ENCODE measurements at places on chromosomes 13 and 19.

- DNase-seq: no peak
These were observed 225.2 kb upstream of the TMTC4 start for GRCh38 chr13:100899720-100900316.

DNA sequence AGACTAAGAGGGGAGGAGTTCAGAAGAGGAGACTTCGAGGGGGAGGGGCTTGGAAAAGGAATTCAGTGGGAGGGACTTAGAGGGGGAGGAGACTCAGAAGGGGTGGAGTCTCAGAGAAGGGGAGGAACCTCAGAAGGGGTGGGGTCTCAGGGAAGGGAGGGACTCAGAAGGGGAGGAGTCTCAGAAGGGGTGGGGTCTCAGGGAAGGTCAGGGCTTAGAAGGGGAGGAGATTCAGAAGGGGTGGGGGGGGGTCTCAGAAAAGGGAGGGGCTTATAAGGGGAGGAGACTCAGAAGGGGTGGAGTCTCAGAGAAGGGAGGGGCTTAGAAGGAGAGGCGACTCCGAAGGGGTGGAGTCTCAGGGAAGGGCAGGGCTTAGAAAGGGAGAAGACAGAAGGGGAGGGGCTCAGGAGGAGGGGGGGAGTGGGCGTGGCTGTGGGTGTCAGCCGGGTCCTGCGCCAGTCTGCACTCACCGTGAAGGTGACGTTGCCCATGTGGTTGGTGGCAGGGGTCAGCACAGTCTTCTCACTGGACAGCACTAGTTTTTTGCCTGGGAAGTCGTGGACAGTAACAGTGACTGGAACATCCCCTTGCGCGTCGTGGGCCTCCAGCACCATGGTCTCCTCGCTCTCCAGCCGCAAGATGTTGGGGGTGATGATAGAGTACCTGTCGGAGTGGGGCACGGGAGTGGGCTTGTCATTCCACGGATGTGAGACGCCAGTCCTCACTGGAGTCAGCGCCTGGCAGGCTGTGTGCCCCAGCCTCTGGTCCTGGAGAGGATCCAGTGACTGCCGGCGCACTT is 1.5 kb downstream of the C3 start:
- peak; percentile 87 for DNase-seq

DNA sequence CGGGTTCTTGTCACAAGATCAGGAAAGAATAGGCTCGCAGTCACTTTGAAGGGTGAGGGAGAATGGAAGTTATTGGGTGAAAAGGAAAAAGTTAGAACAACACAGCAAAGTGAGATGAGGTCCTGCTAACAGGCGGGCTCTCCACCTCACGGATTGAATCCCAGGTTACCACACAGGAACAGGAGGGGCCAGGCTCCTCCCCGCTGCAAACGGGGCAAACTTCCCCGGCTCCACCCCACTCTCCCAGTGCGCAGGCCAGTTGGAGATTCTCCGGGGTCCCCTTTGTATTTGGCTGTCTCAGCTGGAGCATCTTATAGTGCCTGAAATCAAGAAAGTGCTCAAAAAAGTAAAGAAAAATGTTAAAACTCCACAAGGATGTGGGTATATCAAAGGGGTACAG is 78.3 kb upstream of the IPO5 start:
- no peak for DNase-seq

- DNase-seq: no peak
These were observed 469.8 kb downstream of the DCT start for GRCh38 chr13:94009701-94010100.

GRCh38 chr13:49754146-49754545 is 38.3 kb downstream of the KPNA3 start:
- DNase-seq: no peak

GRCh38 chr13:113875837-113876281 is 12.0 kb upstream of the GAS6 start:
- no peak for DNase-seq

DNA sequence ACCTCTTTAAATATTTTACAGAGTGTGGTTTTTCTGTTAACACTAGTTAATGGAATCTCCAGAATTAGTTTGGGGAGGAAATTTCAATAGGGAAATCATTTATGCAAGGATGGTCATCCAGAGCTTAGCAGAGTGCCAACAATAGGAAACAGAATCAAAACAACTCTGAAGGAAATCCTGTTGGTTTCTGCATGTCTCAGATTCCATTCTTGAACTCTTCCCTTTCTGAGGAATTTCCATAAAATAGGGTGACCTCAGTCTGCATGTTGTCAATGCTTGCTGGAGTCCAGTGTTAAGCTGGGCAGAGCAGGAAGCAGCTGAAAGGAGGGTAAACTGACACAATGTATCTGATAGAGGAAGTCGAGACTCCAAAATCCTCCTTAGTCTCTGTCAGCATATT is 16.9 kb downstream of the CBY2 start:
- DNase-seq: no peak

GRCh38 chr19:48660852-48661710 is 11.7 kb downstream of the NTN5 start:
- peak; percentile 75 for DNase-seq

DNA sequence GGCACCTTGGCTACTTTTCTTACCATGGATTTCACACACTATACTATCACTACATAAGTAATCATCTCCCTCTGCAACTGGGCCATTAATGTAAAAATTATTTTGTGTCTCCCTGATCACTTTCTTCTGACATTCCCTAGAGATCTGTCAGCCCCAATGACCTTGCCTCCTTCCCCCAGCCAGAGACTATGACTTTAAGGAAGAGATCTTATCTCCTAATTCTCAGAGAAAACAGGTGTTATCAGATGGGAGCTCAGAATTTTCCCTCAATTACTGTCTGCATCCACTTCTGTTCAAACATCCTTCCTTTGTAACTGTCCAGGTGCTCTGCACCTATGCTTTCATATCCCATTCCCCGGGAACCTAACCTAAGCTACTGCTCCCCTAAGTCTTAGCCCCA is 397.5 kb downstream of the DIAPH3 start:
- DNase-seq: no peak

- DNase-seq: no peak
These were observed 13.4 kb upstream of the GTF2F1 start for GRCh38 chr19:6406401-6406800.

- no peak for DNase-seq
These were observed 33.4 kb downstream of the IPO5 start for GRCh38 chr13:97986835-97987234.

DNA sequence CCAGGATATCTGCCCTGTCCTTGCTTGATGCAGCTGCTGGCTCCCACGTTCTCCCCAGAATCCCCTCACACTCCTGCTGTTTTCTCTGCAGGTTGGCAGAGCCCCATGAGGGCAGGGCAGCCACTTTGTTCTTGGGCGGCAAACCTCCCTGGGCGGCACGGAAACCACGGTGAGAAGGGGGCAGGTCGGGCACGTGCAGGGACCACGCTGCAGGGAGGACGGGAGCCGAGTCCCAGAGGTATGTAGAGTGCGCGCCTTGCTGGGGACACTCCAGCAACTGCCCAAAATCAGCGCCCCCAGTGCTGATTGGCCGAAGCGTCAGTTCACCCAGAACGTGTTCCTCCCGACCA is 30.3 kb upstream of the MIER2 start:
- DNase-seq: no peak

DNA sequence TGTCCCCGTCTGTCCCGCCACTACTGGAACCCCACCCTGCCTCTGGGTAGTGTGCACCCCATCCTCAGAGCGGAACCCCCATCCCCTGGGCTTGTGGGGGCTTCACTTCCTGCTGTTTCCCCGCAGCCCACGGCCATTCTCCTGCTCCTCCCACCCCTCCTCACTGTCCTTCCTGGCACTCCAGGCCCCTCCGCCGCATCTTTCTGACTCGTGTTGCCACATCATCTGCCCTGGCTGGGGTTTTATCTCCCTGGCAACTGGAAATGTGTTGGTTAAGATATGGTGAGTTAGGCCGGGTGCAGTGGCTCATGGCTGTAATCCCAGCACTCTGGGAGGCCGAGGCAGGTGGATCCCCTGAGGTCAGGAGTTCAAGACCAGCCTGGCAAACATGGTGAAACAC is 37.3 kb downstream of the KDM4B start:
- no peak for DNase-seq

DNA sequence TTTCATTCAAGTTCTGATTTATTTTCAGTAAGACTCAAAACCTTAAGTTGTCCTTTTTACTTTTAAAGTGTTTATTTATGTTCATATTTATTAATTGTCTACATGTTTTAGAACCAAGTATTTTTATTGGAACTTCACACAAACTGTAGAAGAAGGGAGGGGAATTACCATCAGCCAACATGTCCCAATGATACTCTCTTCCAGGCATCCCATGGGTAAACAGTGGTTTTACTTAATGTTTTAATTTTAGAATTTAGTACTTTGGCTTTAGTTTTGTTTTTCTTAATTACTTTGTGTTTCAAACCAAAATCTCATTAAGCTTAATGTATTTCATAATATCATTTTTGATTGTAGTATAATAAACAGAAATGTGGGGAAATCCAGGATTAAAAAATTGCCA is 5.2 kb downstream of the TNFSF13B start:
- DNase-seq: no peak

- peak; percentile 83 for DNase-seq
These were observed 29.7 kb downstream of the GPX4 start for GRCh38 chr19:1133471-1133929.

GRCh38 chr13:35140831-35141230 is 198.8 kb downstream of the NBEA start:
- DNase-seq: no peak

DNA sequence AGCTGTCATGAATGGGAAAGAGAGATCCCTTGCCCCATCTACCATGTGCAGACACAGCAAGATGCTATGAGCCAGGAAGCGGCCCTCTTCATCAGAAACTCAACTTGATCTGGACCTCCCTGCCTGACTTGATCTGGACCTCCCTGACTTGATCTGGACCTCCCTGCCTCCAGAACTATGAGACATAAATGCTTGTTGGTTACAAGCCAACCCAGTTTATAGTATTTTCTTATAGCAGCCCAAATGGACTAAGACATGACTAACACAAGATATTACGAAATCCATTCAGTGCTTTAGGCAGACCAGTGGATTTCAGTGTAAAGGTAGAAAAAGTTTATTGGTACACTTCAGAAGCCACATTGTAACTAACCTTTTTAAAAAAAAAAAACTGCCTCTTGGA is 15.6 kb downstream of the PCID2 start:
- DNase-seq: no peak

- DNase-seq: no peak
These were observed 119.1 kb downstream of the IER2 start for GRCh38 chr19:13269348-13269747.

DNA sequence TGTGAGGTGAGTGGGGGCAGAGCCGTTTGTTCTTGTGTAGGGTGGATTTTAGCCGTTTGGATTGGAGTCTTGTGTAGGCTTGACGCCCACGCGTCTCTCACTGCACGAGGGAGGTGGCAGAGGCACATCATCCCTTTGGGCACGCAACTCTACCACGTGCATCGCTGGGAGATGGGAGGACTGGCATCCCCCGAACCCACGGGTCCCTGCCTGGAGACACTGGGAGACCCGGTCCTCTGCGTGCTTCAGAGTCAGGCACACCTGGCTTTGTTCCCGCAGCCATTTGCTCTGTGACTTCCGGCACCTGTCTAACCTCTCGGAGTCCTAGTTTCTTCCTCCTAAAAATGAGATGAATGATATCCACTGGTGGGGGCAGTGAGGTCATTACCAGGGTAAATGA is 6.4 kb downstream of the ARHGEF7 start:
- no peak for DNase-seq

- no peak for DNase-seq
These were observed 374.3 kb downstream of the EFNB2 start for GRCh38 chr13:106161146-106161545.

DNA sequence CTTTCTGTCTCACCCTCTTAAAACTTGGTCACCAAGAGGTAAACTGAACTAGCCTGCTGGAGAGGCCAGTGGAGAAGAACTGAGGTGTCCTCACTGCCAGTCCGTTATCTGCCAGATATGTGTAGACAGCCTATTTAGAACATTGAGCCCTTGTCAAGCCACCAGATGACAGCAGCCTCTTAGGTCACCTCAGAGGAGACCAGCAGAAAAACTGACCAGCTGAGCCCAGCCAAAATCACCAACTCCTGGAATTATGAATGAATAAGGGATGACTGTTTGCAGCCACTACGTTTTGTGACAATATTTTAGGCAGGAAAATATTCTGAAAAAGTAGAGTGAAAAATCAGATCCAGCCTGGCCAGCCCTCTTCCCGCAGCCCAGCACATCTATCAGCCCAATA is 513.9 kb downstream of the DCT start:
- DNase-seq: no peak

DNA sequence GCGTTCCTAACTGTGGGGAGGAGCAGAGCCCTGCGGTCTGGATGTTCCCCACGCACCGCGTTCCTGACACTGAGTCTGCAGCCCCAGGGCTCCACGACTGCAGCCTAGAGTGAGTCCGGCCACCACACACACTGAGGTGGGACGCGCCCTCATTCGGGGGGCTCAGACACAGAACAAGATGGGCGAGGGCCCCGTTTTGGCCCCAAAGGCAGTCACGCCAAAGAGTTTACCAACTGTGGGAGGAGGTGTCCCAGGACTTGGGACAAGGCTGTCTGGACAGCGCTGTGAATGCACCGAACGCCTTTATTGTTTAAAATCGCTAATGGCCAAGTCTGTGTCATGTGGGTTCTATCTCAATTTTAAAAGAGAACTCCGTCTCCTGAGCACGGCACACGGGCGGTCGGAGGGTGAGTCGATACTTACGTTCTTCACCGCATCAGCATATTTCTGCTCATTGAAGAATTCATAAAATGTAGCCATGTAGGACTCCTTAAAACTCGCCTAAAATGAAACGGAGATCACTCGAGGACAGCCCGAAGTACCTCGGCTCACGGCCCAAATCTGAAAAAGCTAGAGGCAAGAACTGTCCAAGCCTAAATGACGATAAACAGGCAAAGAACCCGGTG is 35.2 kb upstream of the C13orf46 start:
- DNase-seq: no peak

- no peak for DNase-seq
These were observed 629.1 kb upstream of the SLC10A2 start for GRCh38 chr13:103695320-103695719.

- DNase-seq: no peak
These were observed 871 bp upstream of the ZNF583 start for GRCh38 chr19:56403261-56403660.

GRCh38 chr19:54478677-54479266 is 5.7 kb upstream of the CDC42EP5 start:
- peak; percentile 54 for DNase-seq

DNA sequence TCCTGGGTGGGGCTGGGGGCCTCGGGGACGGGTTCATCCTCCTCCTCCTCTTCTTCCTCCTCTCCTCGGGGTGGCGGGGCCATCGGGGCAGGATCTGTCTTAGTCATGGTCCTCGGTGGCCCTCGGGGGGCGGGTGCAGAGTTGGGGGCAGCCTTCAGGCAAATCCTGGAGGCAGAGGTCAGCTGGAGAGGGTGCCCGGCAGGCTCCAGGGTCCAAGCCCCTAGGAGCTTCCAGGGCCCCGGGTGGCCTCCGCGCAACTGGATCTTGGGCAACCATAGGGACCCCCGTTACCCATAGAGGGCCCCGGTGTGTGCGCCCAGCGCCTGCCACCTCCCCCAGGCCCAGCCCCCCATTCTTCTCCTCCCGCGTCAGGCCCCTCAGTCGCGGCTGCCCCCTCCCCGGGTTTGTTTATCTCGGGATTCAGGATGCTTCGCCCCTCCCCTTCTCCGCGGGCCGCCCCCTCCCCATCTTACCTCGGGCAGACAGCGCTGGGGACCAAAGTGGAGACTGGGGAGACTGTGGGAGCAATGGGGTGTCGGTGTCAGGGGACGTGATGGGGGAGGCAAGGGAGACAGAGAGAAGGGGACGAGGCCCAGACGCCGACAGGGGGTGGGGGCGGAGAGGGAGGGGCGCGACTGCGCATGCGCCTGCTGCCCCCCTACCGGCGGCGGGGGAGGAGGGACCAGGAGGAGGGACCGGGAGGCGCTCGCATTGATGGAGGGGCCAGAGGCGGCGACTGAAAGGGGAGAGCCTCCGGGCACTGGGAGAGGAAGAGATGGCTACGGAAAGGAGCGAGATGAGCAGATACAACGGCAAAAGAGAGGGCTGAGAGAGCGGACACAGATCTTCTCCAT is at the start of gene CLIP3:
Gene CLIP3 (minus strand): TSS at position 623 of the 854 bp plus-strand sequence. CDS start 516 bp downstream, at position 107.
- peak; percentile 69 for DNase-seq

Data from ELF-1 (cell line).